Activated CD4-positive, alpha-beta T cell treated with anti-CD3 and anti-CD28 coated beads, Interleukin-2, Interleukin-6, amounts not matched to agents 100 ng/mL and 50 ng/mL, durations not matched to agents 16 hours and 8 hours (primary cell): ENCODE measurements at places on chromosomes 11 and 22.

- DNase-seq, result no peak
These were observed 631 bp upstream of the NPTXR start for GRCh38 chr22:38844315-38845003.

- no peak for DNase-seq
These were observed 112.4 kb downstream of the KIRREL3 start for GRCh38 chr11:126888115-126888712.

- no peak for DNase-seq
These were observed 569.9 kb upstream of the ANO5 start for GRCh38 chr11:21622995-21623394.

- no peak for DNase-seq
These were observed 98.3 kb downstream of the PAX6 start for GRCh38 chr11:31712851-31713250.

GRCh38 chr22:47245786-47246185, 483.3 kb downstream of the TBC1D22A start:
- no peak for DNase-seq

DNA sequence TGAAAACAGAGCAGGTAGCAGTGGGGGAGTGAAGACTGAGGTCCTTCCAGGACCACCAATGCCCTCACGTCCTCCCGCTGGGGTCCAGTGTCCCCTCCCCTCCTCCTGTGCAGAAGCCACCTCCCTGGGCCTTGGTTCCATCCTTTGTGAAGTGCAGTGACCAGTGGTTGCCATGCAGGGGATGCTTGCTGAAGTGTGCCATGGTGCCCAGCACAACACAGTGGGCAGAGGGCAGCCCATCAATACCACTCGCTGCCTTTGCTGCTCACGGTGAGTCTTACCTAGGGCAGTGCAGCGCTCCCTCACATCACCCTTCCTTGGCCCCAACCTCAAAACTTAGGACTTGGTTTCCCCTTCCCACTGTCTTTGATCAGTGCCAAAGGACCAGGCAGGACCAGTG, 12.9 kb downstream of the MYEOV start:
- DNase-seq, result no peak

DNA sequence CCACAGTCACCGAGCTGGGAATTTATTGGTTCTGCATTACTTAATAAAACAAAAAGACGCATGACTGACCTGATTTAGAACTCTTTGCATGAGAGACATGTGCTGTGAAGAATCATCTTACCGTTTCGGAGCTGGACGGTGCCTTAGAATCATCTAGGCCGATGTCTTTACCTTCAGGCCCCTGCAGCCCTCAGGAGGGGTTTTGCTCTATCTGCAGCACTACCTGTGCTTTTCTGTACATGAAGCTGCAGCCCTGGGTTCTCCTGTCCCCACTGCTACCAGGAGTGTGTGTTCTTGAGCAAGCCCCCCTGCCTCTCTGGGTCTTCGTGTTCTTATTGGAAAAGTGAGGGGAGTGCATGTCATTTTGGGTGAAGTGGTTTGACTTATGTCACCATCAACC, 94.0 kb upstream of the OR4B1 start:
- DNase-seq, result no peak

- DNase-seq, result no peak
These were observed 2.0 kb downstream of the HBG1 start for GRCh38 chr11:5247472-5248192.

GRCh38 chr11:56817661-56818060, 69.2 kb upstream of the OR9G4 start:
- no peak for DNase-seq

GRCh38 chr11:9717040-9717357, 53.1 kb downstream of the SWAP70 start:
- DNase-seq, result no peak

DNA sequence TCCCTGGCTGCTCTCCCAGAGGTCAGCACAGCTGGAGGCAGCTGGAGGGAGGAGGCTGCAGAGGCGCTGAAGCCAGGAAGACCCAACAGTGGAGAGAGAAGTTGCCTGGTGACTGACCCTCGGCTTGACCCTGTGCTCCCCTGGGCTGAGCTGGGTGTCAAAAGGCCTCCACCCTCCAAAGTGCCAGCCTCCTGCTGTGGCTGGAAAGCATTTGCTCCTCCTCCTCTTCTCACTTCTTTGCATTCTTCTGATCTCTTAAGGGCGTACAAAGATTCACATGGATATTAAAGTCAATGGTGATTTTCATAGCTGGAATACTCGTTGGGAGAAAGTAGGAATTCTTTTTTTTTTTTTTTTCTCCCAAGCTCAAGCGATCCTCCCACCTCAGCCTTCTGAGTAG, 91.7 kb downstream of the MED15 start:
- no peak for DNase-seq

DNA sequence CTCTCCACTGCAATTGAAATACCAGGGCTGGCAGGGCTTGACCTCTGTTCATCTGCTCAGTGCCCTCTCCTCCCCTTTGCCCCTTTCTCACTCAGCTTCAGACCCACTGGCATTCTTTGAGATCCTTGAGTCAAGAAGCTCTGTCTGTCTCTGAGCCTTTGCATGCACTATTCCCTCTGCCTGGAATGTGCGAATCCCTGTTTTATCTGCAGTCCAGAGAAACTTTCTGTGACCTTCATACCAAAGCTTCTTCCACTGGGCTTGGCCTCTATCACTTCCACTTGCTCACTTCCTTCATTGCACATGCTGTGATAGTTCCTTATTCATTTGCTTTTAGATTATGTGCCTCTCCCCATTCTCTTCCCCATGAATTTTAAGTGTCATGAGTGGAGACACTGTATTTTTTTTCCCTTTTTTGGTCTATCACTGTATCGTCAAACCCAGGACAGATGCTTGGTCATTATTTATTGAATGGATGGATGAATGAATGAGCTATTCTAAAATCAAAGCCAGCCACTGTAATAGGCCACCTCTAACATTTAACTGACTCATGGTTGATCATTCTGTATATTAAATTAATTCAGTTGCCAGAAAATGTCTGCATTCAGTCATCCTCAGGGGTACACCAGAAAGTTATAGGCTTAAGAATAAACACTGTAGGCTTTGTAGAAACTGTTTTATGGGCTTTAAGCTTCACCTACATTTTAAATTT, 88.7 kb upstream of the TIMP3 start:
- no peak for DNase-seq

DNA sequence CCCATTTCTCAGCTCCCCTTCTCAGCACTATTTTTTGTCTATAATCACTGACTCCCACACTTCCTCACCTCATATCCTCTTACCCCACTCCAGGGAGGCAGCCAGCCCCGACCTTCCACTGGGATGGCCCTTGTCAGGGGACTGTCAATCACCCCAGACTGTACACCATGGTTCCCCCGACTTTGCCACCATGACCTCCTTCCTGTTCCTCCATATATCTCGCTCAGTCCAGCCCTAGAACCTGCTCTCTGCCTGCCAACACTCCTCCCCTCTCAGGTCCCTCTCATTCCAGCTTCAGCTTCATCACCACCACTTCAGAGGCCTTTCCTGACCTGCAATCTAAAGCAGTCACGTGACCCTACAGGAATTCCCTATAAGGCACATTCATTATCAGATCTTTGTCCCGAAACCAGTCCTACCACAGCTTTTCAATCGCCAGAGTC, 16.5 kb downstream of the PRPF19 start:
- no peak for DNase-seq

- DNase-seq, result no peak
These were observed 22.7 kb upstream of the TMPRSS5 start for GRCh38 chr11:113728814-113729213.

- no peak for DNase-seq
These were observed 54.2 kb downstream of the FEZ1 start for GRCh38 chr11:125441648-125442410.

DNA sequence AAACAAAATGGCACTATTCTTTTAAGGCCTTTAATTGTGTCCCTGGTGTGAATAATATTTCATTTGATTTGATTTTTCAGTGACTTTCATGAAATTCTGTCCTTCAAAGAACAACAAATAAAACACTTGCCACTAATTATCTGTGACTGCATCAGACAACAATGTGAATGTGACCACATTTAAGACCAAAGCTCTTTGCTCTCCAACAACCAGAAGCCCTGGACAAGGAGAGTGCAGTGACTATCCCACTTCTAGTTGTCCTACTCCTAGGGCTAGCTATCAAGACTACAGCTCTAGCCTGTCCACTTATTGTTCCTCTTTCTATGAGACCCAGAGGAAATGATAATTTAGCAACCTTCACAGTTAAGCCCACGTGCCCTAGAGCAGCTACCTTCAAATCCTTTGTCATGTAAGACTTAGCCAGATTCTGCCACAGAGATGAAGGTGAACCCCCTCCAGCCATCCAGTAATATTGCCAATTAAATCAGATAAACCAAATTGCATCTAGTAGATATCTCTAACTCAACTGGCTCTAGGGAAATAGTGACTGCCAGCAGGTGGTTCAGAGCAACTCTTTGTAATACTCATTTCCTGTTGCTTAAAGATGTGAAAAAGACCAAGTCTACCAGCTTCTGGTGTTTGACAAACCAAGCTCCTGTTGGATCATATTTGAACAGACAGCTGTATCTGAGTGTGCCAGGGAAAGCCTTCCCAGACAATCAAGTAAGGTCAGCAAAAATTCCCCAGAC, 142.6 kb upstream of the BLID start:
- no peak for DNase-seq

DNA sequence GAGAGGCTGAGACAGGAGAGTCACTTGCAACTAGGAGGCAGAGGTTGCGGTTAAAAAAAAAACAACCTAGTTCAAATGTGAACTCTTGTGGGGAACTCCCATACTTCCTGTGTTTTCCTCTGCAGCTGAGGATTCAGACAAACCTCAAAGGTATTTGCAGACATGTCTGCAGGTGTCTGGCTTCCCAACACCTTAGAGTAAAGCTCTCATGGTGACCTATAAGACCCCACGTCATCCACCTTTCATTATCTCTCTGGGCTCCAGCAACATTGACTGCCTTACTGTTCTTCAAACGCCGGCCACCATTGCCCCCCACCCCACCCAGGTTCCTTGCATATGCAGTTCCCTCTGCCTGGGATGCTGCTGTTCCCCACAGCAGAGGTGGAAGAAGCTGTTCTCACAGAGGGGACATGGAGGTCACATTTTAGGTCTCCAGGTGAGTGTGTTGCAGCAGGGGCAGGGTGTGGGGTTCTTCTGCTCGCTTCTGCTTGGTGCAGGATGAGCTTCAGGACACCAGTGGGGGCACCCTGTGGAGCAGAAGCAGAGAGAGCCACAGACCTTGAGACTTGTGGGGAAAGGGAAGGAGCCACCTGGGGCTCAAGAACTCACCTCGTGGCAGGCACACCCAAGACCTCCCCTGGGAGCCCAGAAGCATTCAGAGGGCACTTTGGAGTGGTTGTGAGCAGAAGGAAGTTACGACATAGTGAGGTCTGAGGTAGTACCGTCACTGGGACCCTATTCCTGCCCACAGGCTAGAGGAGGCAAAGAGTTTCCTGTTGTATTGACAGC, 203.2 kb downstream of the CSNK2A3 start:
- peak; percentile 12 for DNase-seq

- DNase-seq, result no peak
These were observed 80.9 kb upstream of the CD44 start for GRCh38 chr11:35057926-35058668.

DNA sequence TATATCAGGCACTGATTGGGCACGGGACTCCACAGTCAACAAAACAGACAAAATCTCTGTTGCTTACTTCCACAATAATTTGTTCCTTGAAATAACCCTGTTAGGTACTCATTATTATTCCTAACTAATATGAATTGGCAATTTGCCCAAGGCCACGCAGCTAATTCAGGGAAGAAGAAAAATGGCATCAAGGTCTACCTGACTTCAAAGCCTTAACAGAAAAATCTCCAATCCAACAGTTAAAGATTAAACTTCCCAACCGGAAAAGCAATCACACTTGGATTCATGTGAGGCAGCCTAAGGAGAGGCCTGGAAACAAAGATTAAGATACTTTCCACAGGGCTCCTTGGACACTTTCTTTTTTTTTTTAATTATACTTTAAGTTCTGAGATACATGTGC, 68.9 kb downstream of the PRCP start:
- no peak for DNase-seq

DNA sequence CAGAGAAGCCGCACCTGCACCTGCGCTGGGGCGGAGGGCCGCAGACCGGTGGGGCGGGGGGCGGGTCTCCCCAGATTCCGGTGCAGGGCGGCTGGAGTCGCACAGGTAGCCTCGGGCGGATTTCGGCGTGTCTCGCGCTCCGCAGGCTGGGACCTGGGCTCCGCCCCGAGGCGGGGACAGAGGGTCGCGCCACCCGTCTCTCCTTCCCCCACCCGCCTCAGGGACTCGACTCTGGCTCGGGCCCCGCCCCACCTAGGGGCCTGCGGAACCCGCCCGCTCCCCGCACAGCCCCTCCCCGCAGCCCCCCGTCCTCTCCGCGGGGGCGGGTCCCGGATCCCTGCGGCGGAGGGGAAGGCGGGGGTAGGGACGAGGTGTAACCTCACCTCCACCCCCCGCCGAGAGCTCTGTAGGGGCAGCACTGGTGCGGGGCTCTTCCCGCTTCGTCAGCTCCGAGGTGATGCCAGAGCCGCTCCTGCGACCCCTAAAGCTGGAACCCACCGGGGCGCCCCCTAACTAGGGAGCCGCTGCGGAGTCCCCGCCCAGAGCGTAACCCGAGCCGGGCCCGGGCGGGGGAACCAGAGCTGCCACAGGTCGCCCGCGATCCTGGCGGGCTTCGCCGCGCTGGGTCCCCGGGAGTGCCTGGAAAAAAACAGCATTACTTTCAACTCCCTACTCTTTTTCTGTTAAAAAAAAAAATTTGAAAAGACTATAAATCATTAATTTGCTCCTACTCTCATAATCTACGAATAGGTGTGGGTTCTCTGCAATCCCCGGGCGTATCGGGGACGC, at the start of gene SLC29A2:
SLC29A2 (minus strand) TSS at position 134 of the 789 bp plus-strand sequence. CDS start 169 bp downstream, outside the sequence.
- peak; percentile 89 for DNase-seq

DNA sequence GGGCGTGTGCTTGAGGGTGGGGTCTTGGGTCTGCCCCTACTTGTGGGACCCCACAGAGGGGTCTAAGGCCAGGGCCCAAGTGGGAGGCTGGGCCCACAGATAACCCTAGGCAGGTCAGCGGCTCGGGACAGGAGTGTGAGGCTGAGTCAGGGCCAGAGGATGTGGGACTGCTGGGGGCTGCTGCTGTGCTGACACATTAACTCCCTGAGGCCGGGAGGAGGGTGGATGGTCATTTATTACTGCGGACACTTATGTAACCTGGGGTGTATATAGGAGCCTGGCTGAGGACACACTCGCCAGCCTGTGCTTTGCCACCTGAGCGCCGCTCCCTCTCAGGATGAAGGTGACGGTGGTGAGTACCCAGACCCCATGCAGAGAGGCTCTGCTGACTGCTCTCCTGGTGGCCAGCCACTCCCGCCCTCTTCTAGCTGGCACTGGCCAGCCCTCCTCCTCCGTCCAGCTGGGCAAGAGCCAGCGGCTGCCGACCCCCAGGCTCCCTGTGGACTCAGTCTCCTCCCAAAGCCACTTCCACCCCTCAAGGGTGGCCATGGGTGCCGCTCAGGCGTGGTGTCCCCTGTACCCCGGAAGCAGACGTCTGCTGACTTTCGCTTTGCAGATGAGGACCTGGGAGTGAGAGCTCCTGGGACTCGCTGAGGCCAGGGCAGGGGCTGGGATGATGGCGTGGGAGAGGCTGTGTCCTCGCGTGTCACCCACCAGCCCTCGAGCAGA, at the start of gene MIOX:
MIOX (plus strand) TSS at position 299 of the 729 bp plus-strand sequence; CDS start at position 338, 39 bp downstream.
- DNase-seq, result no peak
